ENCODE measurements at places on chromosomes 7 and 10.

GRCh38 chr7:40996233-40996677 is 706.6 kb downstream of the INHBA start:
- no peak for DNase-seq

- DNase-seq: no peak
Observed at GRCh38 chr10:7423521-7423920, 12.7 kb upstream of the SFMBT2 start.

DNA sequence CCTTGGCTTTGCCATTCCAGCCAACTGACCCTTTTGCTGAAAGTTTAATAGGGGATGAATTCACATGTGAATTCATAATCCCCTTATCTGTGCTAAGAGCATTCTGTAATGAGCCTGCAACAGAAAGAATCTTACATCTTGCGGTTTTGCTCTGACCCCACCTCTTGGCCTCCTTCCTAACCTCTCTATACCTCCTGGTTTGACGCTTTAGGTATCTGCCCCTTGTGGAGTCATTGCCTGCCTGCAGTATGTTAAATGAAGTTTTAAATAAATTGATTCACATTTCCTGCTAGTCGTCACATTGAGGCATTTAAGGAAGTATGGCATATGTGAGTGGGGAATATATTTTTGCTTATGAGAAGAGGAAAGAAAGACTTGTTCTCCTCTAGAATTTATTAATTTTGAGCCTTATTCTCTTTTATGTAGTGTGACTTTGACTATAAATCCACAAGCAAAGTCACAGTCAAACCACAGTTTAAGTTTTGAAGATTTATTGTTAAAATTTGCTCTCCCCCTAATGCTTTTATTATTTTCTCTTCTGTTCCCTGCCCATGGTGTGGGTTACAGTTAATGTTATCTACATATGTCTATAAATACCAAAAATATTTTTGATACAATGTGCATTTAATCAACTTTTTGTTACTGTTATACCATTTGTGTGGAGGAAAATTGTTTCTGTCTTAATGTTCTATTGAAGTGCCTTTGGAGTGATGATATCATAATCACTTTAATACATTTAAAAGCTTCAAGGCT is 60.9 kb downstream of the LRMDA start:
- no peak for DNase-seq

- no peak for DNase-seq
Observed at GRCh38 chr7:132291481-132291880, 284.8 kb downstream of the PLXNA4 start.

DNA sequence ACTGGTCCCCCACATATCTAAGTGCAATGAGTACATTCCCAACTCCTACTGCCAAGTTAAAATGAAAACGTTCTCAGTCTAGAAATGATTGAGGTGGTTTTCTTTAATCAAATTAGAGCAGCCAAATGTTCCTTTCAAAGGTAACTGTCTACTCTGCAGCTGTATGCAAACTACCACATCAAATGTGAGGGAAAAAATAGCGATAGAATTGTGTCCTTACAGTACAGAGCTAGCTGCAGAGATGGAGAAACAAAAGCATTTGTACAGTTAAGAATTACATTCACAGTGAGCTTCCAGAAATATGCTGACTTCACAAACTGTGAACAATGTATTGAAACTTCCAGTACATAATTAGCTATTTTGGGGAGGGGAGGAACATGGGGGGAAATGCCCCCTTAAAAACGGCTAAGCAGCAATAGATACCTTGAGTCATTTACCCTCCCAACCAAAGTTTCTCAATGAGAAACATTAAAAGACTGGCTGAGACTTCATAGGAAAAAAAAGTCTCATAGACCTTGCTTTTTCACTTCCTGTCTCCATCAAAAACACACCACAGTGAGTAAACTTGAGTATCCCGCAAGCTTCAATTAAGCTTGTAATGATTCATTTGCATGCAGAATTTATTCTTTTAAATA is 22.9 kb downstream of the CDK6 start:
- DNase-seq: peak; percentile 22

DNA sequence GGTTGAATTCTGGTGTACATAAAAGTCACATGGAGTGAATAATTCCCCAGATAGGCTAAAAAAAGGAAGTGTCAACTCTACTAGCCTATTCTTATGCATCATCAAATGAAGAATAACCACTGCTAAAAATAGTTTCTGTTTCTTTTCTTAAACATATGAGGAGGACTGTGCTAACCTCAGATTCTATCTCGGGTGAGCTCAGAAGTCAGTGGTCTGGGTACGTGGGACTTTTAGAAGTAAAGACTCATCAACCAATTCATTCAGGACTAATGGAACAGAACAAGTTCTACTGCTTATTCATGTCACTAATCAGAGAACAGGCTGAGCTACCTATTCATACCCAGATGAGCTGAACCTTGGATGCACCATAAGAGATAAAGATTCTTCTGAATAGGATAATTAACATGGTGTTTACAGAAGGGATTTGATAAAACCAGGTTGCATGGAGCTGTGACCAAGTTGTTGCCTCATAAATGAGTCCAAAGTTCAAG is 9.5 kb upstream of the ASAH2 start:
- no peak for DNase-seq

DNA sequence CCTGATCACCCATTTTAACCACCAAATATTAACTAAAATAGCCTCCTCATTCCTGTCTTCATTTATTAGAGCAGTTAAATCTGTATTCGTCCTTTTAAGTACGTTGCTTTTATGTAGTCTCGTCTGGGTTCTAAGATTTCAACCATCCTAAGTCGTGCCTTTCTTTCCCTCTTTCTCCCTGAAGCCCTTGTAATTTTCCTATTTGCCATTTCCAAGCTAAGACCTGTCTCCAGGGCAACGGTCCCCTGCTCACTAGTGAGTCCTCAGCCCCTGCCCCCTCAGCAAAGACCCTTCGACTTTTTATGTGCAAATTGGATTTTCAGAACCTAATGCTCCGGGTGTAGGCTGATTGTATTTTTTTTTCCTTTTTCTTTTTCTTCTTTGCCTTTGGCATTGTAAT is 16.1 kb upstream of the MEST start:
- DNase-seq: peak; percentile 43

DNA sequence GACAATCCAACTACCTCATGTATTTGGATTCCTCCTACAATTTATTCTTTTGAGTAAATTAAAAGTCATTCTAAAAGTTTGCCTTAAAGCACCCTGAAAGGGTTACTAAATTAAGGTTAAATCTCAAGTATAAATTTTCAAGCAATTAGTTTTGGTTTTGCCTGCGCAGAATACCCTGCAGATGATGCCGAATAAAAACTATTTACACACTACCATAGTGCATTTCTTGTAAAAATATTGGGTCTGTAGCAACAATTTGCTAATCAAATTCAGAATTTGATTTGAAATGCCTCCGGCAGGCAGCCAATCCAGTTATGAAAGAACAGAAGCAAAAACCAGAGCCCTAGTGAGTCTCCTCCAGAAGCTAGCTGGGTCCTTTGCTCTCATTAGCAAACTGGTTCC is 122.2 kb downstream of the TWIST1 start:
- no peak for DNase-seq

GRCh38 chr7:106766551-106766950 is 98.5 kb upstream of the PIK3CG start:
- no peak for DNase-seq

GRCh38 chr7:20438694-20439376 is 108.1 kb downstream of the ITGB8 start:
- peak; percentile 85 for DNase-seq

DNA sequence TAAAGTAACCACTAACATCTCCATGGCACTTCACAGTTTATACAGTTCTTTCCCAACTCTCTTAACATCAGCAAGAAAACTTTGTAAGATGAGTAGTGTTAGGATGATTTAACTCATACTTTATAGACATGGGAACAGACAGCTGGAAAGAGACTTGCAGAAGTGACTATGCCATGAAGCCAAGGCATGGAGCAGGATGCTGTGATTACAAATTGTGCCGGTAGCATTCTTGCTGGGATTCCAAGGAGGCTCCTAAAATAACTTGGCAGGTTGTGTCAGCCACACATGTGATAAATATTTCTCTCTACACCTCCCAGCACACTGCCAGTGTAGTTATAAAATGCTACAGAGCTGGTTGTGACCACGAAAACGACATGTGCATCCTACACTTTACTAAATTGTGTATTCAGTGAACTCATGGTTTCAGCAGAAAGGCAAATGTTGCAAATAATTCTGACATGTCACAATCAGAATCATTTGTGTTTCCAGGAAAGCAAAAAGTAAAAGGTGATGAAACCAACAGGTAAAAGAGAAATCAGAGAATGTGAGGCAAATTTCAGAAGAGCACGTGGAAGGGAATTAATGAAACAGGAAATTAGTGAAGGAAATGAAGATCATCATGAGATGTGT is 5.6 kb upstream of the CYP3A4 start:
- no peak for DNase-seq

DNA sequence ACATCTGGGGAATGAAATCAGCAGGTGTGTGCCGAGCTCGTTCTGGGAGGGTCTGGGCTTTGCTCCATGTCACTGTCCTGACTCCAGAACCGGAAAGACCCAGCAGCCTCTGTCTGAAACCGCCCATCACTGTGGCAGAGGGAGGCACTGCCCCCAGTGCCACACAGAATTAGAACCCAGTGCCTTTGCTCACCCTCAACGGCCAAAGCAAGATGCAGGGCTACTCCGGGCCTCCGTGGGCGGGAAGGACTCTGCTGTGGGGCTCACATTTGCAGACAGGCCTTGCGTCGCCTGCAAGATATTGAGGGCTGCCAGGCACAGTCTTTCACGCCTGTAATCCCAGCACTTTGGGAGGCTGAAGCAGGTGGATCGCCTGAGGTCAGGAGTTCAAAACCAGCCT is 219.2 kb upstream of the PPP2R2D start:
- no peak for DNase-seq

- no peak for DNase-seq
Observed at GRCh38 chr7:617614-618538, 98.2 kb upstream of the PDGFA start.

DNA sequence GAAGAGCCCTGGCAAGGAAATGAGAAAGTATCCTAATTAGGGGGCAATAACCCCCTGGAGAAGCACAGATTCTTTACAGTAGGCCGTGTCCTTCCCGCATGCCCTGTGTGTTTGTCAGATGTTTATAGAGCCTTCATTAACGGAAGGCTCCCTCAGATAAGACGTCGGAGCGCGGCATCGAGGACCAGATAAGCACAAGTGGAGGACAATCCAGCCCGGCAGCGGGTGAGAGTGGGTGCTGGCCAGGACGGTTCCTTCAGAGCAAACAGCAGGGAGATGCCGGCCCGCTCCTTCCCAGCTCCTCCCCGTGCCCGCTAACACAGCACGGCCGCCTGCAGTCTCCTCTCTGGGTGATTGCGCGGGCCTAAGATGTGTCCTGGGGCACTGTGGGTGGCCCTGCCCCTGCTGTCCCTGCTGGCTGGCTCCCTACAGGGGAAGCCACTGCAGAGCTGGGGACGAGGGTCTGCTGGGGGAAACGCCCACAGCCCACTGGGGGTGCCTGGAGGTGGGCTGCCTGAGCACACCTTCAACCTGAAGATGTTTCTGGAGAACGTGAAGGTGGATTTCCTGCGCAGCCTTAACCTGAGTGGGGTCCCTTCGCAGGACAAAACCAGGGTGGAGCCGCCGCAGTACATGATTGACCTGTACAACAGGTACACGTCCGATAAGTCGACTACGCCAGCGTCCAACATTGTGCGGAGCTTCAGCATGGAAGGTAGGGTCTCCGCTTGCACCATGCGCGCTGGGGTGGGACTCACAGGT is at the start of gene GDF2:
GDF2 (plus strand) TSS at position 155 of the 762 bp plus-strand sequence; CDS start at position 370, 215 bp downstream.
- DNase-seq: no peak

DNA sequence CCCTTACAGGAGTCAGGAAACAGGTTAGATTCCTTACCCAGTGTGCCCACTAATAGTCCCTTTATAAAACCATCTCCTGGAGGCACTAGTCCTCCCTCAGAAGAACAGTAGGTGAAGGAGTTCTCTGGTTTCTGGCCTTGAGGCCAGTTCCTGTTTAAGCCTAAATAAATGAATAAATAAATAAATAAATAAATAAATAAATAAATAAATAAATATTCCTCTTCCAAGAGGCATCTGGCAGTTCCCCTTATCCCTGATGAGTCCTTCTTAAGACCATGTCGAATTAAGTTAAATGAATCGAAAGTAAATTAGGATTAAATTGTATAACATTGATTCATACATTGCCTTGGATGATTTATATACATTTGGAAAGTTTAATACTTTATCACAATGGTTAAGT is 223.3 kb downstream of the PCDH15 start:
- no peak for DNase-seq

DNA sequence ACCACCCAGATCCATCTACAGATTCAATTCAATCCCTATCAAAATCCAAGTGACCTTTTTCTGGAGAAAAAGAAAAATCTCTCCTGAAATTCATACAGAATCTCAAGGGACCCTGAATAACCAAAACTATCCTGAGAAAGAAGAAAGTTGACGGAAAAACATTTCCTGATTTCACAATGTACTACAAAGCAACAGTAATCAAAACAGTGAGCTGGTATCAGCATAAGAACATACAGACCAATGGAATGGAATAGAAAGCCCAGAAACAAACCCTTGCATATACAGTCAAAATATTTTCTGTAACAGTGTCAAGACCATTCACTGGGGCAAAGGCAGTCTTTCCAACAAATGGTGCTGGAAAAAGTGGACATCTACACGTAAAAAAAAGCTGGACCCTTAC is 89.9 kb downstream of the JMJD1C start:
- DNase-seq: no peak

DNA sequence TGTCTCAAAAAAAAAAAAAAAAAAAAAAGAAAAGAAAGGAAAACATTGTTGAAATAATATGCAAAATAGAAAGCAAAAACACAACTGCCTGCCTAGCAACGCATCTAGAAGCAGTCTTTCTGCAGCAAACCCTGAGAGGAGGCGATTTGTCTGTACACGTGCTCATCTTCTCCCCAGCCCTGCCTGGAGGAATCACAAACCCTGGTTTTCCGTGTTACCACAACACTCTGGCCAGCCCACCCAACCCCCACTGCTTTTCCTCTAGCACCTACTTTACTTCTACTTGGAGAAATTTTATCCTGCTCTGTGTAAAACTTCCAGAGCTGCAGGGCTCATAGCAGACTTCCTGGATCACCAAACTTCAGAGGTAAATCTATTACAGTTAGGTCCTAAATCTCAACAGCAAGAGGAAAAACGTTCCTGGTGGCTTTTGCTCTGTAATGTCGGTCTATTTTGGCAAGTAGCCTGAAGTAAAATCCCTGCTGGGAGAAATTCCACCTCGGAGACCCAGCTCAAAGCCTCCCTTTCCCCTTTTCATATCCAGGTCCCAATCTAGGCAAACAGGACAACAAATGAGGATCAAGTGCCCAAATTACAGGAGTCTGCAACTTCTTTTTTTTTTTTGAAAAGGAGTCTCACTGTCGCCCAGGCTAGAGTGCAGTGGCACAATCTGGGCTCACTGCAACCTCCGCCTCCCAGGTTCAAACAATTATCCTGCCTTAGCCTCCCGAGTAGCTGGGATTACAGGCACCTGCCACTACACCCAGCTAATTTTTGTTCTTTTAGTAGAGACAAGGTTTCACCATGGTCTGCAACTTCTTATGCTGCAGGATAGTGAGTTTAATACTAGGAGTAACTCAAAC is 91.6 kb downstream of the DNMBP start:
- DNase-seq: peak; percentile 69

DNA sequence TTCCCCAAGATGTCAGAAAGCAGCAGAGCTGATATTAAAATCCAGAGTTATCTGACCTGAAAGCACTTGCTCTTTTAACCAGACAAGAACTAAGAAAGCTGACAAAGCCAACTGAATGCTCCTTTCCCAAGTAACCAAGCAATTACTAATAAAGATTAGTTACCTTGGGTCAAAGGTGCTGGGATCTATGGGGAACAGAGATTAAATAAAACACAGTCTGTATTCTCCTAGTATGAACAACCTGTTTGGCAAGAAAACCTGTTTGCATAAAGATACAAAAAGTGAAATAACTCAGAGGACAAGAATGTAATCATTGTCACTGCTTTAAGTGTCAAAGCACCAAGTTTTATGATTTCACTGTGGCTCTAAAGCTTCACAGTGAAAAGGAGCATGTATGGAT is 35.7 kb downstream of the ITPRID1 start:
- no peak for DNase-seq
